AML-193 (cell line): ENCODE measurements at places on chromosomes 1 and 21.

- no peak for DNase-seq
Measured at GRCh38 chr21:44726826-44727225, 15.5 kb upstream of the TSPEAR start.

DNA sequence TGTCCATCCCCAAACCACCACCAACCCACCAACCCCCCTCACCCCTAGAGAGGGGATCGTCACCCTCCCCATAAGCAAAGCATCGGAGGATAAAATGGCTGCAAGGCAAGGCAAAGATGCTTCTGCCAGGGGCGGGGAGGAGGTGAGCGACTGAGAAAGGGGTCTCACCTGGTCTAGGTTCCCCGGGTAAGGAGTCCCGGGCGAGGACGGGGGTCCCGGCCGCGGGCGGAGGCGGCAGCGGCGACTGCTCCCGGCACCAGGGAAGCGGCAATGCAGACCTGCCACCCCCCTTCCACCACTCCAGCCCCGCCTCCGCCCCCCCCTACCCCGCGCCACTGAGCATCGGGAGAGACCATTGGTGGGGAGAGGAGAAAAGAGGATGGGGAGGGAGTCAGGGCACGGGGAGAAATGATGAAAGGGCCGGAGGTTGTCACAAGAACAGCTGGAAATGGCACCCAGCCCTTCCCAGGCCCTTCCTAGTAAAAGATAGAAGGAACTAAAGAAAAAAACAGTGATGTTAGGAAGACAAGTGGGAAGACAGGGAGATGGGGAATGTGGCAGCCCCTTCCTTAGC is at the start of gene SV2A:
Gene SV2A (minus strand): TSS at position 274 of the 574 bp plus-strand sequence. CDS start 4,004 bp downstream, outside the sequence.
- peak; percentile 67 for DNase-seq

DNA sequence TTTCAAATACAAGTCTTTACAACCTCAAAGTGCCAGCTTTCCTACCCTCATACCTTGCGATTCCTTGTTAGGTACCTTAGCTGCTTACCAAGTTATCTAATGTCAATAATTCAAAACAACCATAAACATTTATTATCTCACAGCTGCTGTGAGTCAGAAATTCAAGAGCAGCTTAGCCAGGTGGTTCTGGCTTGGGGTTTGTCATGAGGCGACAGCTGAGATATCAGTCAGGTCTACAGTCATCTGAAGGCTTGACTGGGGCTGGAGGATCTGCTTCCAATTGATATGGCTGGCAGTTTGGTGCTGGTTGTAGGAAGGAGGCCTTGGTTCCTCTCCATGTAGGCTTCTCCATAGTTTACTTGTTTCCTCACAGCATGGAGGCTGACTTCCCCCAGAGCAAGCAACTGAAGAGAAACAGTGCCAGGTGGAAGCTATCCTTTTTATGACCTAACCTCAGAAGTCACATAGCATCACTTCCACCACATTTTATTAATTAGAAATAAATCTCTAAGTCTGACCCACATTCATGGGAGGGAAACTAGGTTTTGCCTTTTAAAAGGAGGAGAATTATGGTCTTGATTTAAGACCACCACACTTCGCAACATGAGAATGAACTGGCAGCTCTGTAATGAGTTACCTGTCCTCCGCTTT is 103.3 kb upstream of the FGGY start:
- DNase-seq: no peak

DNA sequence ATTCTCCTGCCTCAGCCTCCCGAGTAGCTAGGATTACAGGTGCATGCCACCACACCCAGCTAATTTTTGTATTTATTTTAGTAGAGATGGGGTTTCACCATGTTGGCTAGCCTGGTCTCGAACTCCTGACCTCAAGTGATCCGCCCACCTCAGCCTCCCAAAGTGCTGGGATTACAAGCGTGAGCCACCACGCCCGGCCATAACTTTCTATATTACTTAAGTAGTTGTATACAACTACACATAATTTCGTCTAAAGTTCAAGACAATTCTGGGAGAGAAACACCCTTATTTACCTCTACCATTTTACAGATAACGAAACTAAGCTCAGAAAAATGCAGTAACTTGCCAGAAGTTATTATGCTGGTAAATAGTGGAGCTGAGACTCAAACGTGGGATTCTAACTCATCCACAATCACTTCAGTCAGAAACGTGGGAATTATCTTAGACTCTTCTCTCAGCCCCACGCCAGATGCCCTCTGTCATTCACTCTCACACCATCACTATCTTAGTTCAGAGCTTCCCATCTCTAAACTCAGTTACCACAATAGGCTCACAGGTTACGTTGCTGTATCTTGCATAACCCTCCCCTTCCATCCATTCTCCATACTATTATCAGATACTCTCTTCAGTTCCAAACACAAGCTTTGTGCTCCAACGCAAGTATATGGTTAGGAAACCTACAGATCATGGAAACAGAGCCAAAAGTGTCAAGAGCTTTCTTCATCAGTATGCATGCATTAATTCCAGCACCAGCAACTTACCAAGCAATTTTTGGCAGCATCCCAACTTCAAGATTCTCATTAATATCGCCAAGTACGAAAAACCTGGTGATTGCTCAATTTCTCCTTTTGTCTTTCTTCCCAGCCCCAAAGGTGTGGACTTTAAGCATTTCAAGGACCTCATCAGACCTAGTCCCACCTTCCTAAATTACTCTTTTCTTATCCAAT is 69.3 kb downstream of the RERE start:
- DNase-seq: no peak

DNA sequence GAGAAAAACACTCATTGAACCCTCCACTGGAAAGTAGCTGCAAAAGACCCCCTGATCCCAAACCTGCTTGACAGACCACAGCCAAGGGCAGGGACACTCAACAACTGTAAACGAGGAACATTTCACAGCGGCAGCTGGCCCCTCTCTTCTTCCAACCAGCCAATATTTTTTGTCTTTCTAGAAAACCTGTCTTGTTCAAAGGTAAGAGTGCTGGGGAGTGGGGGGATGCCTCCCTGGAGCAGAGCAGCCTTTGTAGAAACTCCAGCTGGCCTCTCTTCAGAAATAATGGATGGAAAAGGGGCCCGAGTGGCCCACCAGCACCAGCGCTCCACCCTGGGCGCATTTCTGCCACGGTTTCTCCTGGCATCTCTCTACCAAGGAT is 384.0 kb downstream of the RRAGC start:
- no peak for DNase-seq

DNA sequence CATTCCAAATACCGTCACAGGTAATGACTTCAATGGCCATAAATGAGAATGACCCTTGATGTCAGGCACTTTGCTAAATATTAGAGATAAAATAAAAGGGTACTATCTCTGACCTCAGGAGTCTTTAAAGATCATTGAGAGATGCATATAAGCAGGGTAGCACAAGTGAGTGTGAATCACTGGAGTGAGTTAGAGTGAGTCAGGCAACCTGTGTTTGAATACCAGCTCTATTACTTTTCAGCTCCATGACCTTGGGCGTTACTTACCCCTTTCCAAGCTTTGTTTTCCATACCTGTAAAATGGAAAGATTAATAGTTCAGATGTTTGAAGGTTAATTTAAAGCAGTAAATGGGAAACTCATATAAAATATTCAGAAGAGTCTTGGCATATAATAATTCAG is 1058.0 kb upstream of the ADGRL4 start:
- DNase-seq: no peak

DNA sequence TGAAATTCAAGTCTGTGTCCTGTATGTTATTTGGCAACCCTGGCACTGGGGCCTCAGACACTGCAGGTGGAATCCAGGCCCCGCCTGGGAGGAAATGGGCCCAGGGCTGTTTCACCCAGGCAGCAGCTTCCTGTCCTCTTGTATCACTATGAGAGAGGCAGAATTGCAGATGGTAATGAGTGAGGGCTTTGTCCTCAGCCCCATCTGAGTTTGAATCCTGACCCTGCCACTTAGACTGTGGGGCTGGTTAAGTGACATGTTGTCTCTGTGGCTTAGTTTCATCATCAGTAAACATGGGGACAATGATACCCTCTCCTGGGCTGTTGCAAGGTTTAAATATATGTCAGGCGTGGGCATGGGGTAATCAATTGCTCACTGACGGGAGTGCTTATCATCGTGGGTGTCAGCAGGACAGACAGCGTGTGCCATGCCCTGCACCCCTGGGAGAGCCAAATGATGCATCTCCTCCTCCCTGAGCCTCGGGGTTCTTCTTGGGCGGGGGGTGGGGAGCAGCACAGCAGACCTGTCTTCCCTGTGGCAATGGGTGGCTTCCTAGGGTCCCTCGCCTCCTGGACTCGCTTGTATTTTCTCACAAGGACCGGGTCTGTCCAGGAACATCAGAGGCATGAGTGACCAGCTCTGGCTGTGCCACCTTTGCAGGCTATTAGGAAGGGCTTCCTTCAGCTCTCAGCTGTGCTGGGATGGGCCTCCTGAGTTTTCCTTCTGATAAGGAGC is 42.1 kb downstream of the ARHGEF10L start:
- no peak for DNase-seq

DNA sequence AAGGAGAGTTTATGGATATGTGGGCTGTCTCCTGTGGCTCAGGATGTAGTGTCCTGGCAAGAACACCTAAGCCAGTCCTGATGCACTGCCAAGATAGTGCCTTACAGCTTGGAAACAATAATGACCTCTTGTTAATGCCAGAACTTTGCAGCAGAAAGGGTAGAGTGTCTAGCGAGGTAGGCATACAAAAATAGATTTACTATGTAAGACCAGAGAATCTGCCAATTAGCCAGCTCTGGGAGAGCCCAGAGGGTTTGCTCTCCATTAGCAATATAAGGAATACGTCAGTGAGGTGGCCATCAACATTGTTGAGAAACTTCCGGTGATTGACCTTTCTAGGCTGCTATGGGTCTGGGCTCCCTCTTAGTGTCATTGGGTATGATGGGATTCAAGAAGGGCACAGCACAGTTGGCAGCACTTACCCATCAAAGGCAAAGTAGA is 178.5 kb upstream of the GALNT2 start:
- no peak for DNase-seq

GRCh38 chr1:234584926-234585325 is 25.1 kb downstream of the IRF2BP2 start:
- no peak for DNase-seq

DNA sequence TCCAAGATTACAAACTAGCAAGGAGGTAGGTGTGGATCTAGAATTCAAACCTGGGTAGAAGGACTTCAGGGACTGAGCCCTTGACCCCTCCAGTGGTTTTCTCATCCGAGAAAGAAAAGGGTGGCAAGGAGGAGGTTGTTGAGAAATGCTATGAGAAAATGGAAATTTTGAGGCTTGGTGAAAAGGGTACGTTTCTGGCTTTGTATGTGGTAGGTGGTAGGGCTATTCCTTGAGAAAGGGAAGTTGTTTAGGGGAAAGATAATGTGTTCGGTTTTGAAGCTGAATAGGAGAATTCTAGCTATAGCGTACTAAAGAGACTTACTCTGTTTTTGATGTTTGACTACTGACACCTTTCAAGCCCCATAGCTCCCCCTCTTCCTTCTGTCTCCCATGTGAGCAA is 133.8 kb downstream of the CNIH3 start:
- DNase-seq: no peak

DNA sequence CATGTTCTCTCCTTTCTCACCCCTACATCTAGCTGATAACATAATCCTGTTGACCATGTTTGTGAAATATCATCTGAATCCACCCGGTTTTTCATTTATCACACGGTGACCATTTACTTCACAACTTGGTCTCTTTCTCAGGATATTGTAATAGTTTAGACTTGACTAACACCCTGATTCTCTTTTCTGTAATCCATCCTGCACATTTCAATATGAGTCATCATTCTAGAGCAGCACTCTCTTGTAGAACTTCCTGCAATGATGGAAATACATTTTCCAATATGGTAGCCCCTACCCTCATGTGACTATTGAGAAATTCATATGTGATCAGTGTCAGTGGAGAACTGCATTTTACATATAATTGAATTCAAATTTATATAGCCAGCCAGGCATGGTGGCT is 2.3 kb upstream of the JAM2 start:
- DNase-seq: no peak

DNA sequence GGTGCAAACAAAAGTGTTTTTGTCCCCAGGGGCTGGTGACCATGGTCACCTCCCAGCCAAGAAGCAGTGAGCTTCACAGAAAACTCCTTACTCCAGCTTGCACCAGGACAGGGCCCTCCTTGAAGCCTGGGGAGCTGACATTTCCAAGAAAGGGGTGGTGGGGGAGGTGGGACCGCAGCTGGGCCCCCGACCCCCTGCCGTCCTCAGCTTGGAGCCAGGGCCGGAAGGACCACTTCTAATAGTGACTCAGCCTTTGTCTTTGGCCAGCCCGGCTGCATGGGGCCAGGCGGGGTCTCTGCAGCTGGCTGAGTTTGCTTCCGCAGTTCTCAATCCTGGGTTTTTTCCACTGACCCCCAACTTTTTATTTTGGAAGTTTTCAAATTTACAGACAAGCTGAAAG is 136.5 kb upstream of the POU3F1 start:
- DNase-seq: no peak

DNA sequence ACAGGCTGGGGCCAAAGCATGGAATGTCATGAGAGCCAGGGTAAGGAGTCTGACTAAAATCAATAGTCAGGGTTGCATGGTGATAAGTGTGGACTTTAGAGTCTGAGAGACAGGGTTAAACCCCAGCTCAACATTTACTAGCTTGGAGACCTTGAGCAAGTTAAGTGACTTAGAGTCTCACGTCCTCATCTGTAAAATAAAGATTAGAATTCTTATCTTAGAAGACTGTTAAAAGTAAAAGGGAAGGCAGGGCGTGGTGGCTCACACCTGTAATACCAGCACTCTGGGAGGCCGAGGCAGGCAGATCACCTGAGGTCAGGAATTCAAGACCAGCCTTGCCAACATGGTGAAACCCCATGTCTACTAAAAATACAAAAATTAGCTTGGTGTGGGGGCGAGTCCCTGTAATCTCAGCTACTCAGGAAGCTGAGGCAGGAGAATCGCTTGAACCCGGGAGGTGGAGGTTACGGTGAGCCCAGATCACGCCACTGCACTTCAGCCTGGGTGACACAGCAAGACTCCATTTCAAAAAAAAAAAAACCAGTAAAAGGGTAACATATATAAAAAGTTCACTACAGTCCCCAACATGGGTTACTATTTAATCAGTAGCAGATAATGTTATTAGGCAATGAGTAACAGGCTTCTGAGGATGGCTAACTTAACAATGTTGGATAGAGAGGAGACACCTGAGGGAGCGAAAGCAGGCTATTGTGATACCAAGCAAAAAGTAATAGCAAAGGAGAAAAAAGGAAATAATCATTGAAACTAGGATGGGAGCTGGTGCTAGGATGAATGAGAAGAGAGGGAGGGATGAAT is 20.8 kb downstream of the TMCO1 start:
- no peak for DNase-seq

DNA sequence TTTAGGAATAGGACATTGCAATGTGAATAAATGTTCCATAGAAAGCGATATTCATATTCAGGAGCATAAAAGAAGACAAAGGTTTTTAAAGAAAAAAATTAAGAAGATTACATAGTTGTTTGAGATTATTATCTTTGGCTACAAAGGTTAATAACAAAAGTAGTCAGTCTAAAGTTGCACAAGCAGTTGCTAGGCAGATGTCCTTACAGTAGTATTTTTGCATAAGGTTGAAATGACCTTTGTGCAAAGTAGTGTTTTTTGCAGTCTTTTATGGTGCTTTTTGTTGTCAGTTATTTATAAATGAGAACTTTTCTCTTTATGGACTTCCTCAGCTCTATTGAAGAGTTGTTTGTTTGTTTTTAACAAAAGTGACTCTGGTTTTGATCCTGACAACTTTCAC is 447.8 kb downstream of the AMY1C start:
- DNase-seq: no peak
